GM06990 (cell line): ENCODE measurements at places on chromosomes 7 and 10.

DNA sequence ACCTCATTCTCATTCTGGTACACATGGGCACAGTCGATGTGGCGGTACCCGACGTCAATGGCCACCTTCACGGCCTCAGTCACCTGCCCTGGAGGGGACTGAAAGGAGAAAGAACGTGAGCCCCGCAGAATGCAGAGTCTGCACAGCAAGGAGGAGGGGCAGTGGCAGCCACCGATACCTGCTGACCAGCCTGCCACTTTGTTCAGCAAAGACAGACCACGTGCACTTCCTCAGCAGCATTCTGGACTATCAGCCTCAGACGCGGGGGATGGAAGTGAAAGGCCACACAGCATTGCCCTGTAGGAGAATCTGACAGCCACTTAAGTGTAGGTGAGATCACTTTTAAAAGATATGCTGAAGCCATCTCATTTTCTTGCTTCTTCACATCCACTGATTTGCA lies 7.2 kb downstream of the AKR1B1 start:
- no peak for DNase-seq

DNA sequence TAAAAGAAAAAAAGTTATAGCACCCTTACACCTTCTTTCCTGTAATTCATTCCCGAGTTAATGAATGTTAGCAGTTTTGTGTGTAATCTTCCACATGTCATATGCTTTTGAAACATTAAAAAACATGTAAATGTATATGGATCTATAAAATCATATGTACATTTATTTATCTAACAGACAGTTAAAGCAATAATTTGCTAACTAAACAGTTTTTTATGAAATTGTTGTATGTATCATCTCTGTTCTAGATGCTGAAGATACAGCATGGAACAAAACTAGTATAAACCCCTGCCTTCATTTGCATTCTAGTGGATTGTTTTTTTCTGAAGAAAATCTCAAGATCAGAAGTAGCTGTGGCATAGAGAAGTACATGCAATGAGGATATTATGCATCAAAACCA lies 165.0 kb downstream of the POU6F2 start:
- DNase-seq = no peak

GRCh38 chr7:108307194-108307593 lies 149.0 kb downstream of the NRCAM start:
- DNase-seq = no peak

GRCh38 chr7:130960208-130960988 lies 226.4 kb upstream of the KLF14 start:
- peak; percentile 44 for DNase-seq

DNA sequence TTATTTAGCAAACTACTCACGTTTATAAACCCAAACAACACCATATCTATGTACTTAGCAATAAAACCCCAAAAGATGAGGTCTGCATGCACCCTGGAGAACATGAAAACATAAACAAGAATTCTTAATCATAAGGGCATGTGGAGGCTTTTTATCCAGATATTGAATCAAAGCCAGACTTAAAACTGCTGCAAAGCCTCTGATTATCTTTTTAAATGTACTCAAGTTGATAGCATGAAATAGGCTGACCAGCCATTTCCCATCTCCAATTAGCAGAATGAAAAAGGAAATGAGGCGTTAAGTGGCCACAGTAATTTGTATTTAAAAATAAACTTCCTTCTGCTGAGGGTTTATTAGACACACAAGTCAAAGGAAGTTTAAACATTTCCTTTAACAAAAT lies 48.3 kb downstream of the ITIH5 start:
- no peak for DNase-seq

- no peak for DNase-seq
Measured at GRCh38 chr7:81534446-81534845, 235.4 kb downstream of the HGF start.

DNA sequence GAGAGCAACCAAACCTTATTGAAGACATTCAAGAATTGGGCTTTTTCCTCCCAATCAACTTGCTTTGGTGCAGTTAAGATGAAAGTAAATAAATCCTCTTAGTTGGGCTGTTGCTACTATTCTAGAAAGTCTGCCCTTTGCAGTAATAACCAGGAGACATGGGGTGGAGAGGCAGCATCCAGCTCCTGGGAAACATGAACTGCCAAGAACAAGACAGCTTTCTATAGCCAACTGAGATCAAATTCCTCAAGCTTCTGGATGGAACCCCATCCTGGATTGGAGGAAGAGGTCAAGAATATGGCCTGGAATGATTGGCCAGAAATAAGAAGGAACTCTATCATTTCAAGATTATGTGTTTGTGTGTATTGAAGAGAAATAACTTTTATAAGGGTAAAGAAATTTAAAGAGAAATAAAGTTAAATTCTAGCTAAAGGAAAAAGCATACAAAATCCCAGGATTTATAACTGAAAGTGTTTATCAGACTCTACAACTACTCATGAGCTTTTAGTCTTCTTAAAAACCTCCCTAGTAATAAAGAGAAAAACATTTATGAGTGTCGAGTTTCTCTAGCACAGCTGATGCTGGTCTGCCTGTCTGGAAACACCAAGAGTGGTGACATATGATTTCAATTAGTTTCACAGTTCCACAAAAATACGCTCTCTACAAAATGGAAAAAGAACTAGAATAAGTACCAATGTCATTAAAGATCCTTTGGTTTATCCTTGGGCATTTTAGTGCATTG lies 70.1 kb upstream of the COL1A2 start:
- no peak for DNase-seq

- no peak for DNase-seq
Measured at GRCh38 chr10:84340187-84340586, 11.8 kb downstream of the CCSER2 start.

GRCh38 chr10:45580371-45581215 lies 92.0 kb downstream of the ZFAND4 start:
- DNase-seq = peak; percentile 36

DNA sequence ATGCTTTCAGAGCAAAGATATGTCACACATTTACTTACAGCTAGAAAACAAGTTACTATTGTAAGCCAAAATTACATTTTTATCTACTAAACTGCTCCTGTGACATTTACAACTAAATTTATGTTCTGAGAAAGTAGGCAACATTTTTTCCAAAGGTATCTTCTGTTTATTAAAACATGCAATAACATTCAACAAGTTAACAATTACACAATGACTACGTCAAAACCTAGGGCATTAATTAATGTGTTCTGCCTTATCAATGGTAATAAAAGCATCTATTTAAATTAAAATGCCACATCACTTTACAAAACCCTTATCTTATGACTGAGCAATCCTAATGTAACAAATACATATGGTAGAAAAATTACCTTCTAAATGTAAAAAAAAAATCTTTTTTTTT lies 14.9 kb downstream of the ASZ1 start:
- no peak for DNase-seq

- no peak for DNase-seq
Measured at GRCh38 chr7:17247357-17247756, 51.1 kb upstream of the AHR start.

DNA sequence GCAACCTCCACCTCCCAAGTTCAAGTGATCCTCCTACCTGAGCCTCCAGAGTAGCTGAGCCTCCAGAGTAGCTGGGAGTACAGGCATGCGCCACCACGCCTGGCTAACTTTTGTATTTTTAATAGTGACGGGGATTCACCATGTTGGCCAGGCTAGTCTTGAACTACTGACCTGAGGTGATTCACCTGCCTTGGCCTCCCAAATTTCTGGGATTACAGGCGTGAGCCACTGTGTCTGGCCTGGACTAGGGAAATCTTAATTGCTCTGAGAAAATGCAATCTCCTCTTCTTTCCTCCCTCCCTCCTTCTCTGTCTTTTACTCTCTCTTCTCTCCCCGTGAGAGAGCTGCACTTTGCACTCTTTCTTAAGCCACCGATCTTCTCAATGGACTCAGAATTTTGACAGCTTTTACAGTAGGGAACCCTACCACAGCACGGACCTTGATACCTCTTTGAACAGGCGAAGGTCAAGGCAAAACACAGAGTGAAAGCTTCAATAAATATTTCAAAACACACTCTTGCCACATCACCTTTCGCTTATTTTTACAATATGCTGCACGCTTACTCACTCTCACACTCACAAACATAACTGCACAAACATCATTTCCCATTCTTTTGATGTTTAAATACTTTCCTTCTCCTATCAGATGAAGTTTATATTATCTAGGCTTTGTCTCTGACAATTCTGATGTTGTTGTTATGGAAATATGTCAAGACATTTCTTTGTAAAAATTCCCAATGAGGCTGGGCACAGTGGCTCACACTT lies 173.4 kb upstream of the NRP1 start:
- DNase-seq = no peak

DNA sequence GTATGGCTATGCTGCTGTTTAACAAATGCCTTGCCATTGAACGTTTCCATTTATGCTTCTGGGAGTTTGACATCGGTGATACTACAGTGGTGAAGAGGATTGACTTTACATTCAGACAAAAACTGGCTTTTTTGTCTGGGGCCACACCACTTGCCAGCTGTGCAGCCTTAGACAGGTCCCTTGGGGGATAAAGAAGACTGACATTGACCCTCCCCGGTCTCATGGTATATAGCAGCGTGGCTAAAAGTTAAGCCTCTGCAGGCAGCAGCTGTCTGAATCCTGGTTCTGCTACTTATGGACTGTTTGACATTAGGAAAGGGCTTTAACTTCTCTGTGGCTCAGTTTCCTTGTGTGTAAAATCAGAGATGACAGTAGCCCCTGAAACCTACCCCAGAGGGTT lies 42.0 kb upstream of the PTF1A start:
- no peak for DNase-seq

DNA sequence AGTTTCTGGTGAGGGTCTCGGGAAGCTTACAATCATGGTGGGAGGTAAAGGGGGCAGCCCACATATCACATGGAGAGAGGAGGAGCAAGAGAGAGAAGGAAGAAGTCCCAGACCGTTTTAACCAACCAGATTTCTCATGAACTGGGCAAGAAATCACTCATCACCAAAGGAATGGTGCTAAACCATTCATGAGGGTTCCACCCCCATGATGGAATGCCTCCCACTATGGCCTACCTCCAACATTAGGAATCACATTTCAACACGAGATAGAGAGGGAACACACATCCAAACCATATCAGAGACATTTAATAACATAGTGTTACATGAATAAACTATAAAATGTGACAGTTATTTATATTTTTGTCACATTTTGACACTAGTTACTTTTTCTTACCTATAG lies 214.8 kb upstream of the MAGI2 start:
- DNase-seq = no peak

GRCh38 chr10:67269828-67270227 lies 344.0 kb downstream of the LRRTM3 start:
- no peak for DNase-seq

DNA sequence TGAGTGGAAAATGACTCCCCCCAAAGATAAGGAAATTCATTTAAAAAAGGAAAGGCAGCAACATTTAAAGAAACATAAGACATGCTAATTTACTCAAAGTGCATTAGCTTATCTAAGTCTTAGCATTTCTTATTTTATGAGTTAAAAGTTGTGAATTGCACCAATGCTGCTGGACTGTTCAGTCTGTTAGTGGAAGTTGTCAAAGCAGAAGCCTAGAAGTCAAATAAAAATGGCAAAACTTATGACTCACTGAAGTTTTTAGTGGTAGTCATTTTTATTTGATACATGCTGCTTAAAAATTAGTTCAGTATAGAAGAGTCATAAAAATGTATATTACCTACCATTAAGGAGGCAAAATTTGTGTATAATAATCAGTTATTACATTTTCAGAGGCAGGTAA lies 90.8 kb upstream of the FGL2 start:
- DNase-seq = no peak

DNA sequence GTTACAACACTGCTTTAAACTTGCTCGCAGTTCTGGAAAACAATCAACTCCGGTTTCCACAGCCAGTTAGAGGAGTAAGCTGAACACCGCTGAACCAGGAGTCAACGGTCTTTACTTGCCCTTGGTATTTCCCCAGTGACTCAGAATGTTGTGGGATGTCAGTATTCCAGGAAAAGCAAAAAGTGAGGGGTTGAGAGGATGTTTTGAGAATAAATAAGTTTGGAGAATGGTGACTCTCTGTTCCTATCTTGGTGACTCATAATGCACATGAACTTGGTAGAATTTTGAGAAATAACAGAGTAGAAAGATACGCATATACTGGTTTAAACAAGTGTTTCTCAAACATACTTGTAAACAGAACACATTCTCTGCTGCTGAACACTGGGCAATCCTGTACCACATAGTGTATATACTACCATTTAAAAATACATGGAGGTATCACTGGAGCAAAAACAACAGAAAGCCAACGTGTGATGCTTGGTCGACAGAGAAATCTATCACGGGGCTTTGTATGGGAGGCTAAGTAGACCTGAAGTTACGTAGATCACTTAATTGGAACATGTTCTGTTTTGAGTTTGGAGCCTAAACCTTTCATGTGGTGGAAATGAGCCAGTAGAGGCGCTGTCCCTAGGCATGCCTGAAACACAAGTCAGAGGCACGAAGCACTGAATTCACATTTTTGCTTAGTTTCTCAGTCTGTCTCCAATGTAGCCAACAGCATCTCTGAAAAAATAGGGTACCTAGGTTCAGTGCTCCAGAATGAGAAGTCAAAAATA lies 534.3 kb downstream of the PARD3 start:
- no peak for DNase-seq

- DNase-seq = no peak
Measured at GRCh38 chr10:102635377-102635776, 8.9 kb upstream of the TRIM8 start.

- DNase-seq = no peak
Measured at GRCh38 chr10:34489973-34490745, 324.9 kb downstream of the PARD3 start.

DNA sequence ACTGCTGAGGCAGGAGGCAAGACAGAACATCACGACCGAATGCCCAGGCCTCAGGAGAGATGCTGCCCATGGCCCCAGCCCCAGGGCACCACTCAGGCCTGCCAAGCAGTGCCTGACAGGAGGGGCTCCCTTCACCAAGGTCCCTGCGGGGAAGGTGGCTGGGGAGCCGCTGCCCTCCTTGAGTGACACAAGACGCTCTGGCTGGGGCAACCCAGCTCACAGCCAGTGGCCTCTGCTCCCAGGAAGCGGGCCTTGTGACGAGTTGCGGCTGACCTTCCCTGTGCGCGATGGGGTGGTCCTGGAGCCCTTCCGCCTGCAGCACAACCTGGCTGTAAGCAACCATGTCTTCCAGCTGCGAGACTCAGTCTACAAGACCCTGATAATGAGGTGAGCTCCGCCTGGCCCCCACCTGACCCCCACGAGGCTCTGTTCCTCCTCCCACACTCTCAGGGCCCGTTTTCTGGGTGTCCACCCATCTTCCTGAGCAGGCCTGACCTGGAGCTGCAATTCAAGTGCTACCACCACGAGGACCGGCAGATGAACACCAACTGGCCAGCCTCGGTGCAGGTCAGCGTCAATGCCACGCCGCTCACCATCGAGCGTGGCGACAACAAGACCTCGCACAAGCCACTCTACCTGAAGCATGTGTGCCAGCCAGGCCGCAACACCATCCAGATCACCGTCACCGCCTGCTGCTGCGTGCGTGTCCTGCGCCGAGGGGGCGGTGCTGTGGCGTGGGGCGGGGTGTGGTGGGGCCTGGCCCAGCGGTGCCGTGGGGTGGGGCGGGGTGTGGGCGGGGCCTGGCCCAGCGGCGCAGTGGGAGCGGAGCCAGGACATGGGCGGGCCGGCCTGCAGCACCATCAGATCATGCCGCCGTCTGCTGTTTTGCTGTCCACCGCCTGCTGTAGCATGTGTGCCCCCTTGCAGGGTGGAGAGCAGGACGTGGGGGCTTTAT lies 12.8 kb downstream of the ZMIZ2 start:
- no peak for DNase-seq

- DNase-seq = no peak
Measured at GRCh38 chr7:41708581-41709358, 5.9 kb upstream of the INHBA start.

- DNase-seq = no peak
Measured at GRCh38 chr10:73646598-73647041, 5.3 kb upstream of the MYOZ1 start.
